ENCODE measurements at places on chromosomes 11 and 22. TPM values are rescaled to one million over a fixed set of nuclear protein-coding genes. Genes with fewer than 3 reads are reported as not detected.

DNA sequence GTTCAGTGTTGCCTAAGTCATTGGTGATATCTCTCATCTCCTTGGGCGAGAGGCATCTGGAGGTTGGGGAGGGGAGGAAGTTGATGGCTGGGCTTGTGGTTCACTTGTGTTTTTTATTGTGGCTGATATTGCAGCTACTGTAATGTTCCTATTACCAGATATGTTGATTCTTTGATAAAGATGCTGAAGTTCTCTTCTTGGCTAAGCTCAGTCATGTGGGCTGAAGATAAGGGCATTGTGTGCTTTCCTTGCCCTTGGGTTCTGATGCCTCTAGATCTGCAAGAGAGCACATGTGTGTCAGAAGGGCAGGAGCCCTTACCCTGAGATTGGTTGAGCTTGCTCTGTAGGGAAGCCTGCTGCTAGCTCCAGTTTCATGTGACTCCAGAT is 12.0 kb downstream of the STX3 start:
- no peak for DNase-seq

- DNase-seq, result no peak
Observed at GRCh38 chr11:3669128-3669527, 2.1 kb downstream of the CHRNA10 start.

DNA sequence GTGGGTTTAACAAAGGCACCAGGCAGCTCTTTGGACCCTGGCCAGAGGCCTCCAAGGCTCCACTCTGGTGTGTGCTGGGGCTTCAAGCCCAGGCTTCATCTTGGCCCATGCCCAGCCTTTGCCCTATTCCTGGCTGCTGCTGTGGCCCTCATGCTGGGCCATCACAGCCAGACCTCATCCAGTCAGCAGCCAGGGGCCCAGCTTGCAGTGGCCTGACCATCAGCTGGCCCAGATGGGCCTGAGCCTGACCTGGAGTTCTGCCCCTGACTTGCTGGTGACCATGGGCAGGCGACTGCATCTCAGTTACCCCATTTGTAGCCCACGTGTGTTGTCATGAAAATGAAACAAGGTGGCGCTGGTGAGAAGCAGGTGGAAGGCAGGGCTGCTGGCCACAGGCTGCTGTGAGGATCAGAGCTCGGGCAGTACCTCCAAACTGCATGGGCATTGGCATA is 76.1 kb downstream of the MED15 start:
- no peak for DNase-seq

GRCh38 chr11:117475716-117476530 is 148.3 kb downstream of the CEP164 start:
- no peak for DNase-seq

GRCh38 chr22:17201285-17201945 is 17.8 kb downstream of the ADA2 start:
- DNase-seq, result no peak

DNA sequence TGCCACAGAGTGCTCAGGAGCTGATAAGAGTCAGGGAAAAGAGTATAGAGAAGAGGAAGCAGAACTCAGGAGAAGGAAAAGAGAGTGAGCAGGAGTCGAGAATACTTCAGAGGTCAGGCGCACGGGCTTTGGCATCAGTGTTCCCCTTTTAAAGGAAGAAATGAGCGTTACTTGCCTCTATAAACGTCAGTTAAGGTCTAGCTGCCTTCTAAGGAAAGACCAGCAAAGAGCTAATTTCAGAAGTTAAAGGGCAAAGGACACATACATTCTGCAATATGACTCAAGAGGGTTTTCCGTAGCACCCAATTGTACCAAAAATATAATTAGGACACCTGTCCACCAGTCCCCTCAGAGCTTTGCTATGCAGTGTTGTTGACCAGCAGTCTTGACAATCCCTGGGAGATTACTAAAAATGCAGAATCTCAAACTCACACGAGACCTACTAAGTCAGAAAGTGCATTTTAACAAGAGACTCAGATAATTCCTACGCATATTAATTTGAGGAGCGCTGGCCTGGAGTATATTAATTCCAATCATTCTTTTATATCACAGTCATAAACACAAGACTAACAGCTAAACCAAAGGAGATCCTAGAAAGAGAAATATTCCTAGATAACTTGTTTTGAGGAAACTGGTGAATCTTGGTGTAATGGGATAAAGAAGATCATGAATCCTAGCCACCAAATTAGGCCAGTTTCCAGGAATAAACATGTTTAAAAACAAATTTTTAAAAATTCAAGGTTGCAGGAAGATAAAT is 249.0 kb downstream of the CADM1 start:
- DNase-seq, result no peak

DNA sequence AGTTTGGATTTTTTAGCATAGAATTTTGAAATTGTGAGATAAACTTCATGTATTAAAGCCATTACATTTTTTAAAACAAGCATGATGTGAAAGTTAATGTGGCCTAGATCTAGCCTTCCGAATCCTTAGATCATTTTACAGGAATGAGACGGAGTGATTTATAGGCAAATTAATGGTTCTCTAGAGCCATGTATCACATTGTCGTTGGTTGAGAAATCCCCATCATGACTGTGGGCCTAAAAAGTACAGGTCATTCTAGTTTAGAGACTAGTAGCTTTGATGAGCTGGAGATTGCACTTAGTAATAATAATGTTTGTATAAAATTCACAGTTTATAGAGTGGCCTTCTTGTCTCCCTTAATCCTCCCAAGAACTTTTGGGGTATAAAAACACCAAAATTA is 7.1 kb downstream of the EWSR1 start:
- peak; percentile 56 for DNase-seq

- no peak for DNase-seq
Observed at GRCh38 chr11:10588904-10589303, 20.4 kb upstream of the LYVE1 start.

GRCh38 chr11:75233754-75234172 is 6.8 kb upstream of the TPBGL start:
- peak; percentile 55 for DNase-seq

DNA sequence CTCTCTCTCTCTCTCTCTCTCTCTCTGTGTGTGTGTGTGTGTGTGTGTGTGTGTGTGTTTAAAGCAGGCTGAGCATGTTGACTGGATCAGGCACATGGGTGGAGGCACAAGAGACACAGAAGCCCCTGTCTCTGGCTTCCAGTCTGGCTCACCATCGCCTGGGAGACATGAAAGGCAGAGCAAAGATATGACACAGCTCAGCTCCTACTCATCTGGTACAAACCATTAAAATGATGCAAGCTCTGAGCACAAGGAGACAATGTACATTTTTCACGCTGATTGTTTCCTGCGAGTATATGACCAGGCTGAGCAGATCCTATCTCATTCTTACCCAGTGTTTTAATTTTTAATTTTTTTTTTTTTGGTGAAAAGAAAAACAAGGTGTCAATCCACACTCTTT is 9.5 kb downstream of the SLC6A5 start:
- no peak for DNase-seq

GRCh38 chr11:11973361-11973800 is 35.0 kb downstream of the DKK3 start:
- no peak for DNase-seq

DNA sequence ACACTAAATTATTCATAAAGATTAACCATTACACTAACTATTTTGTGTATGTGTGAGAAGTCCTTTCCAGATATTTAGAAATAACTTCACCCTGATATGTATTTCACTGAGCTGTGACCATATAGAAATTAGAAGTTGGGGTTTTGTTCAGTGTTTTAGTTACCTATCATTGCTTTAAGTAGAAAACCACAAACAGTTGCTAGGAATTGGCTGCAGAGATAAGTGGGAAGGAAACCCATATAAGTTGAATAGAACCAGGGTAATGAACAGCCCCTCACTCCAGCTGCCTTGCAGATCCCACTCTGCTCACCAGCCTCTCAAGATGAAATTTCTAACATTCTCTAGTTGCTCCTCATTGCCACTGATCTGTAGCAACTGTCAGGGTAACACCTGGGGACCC is 10.3 kb downstream of the SRSF8 start:
- DNase-seq, result no peak

- DNase-seq, result no peak
Observed at GRCh38 chr11:46202696-46203391, 74.6 kb upstream of the CREB3L1 start.

DNA sequence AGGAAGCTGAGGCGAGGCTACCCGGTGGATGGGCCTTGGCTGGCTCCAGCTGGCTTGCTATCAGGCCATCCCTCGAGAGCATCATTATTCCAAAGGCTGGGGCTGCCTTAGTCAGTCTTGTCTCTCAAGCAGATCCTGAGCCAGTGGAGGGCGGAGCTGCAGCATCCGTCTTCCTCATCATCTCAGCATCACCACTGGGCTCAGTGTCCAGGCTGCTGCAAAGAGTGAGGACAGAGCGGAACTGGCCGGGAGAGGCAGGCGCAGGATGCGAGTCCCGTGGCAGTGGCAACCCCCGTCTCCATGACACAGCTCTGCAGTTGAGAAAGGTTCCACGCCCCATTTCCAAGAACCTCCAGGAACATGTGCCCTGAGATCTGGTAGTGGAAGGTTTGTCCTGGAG is 4.4 kb downstream of the TP53I11 start:
- no peak for DNase-seq

- no peak for DNase-seq
Observed at GRCh38 chr11:65596520-65596919, 920 bp upstream of the KCNK7 start.

GRCh38 chr11:95675585-95675984 is 114.0 kb downstream of the FAM76B start:
- no peak for DNase-seq

DNA sequence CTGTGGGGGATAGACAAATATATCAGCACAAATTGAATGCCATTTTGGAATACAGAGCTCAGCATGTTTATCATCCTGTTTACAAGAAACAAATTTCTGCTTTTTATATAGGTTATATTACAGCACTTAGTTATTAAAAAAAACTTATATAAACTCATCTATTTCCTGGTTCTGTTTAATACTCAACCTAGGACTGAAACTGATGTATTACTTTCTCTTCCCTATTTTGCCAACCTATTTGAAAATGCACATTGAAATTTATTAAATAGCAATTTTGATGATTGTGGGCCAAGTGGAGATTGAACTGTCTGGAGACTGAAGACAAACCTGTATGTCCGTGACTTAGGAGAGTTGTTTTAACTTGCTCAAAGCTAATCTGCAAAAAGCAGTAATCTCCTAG is 288.3 kb upstream of the ANO3 start:
- DNase-seq, result no peak

- no peak for DNase-seq
Observed at GRCh38 chr22:17106785-17107546, 14.2 kb downstream of the TMEM121B start.

GRCh38 chr22:44586351-44586990 is 88.4 kb upstream of the RTL6 start:
- DNase-seq, result no peak

DNA sequence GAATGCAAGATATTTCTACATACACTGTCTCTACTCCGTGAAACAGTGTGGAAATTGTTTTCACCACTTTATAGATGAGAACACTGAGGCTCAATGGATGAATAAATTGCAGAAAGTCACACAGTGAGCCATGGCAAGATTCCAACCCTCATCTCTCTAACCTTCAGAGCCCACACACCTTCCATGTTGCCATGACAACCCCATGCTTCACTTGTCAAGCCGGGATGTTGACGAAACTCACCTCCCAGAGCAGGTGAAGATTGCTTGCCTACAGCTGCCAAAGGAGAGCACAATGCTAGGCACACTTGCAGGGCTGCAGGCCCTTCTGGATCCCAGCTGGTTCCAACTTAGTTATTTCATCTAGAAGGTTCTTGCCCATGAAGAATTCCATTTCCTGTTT is 71.4 kb upstream of the SEZ6L start:
- no peak for DNase-seq

DNA sequence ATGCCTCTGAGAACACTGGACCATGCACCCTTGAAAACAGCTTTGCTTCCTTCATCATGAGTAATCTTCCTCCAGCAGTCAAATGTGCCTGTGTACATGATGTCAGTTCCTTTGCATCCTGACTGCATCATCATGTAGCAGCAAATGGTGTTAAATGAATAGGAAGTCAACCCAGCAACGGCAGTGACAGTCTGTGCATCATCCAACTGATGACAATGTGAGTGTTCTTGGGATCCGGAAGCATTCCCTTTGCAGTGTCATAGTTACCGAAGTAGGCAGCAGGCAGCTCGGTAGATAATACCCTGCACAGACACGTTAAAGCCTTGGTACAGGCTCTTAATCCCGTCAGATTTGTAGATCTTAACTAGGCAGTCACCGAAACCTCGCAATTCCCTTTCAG is 2.5 kb downstream of the WBP2NL start:
- DNase-seq, result no peak

DNA sequence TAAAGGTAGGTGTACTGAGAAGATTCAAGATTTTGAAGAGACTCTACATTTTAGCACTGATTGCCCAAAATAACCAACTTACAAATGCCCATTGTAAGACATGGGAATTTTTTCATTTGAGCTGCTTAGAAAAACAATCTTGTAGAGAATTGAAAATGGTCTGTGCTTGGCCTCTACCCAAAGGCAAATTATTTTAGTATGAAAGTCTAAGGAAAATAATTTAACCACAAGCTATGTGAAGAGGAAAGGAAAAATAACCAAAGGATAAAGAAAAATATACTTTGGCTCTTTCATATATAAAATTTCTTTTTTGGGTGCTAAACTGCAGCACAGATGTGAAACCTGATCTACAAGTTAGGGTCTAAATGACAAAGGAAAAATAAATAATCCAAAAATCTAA is 54.9 kb downstream of the ME3 start:
- no peak for DNase-seq

GRCh38 chr11:8387141-8387540 is 123.5 kb upstream of the LMO1 start:
- no peak for DNase-seq

- no peak for DNase-seq
Observed at GRCh38 chr11:117818041-117818873, 6.3 kb downstream of the FXYD2 start.

DNA sequence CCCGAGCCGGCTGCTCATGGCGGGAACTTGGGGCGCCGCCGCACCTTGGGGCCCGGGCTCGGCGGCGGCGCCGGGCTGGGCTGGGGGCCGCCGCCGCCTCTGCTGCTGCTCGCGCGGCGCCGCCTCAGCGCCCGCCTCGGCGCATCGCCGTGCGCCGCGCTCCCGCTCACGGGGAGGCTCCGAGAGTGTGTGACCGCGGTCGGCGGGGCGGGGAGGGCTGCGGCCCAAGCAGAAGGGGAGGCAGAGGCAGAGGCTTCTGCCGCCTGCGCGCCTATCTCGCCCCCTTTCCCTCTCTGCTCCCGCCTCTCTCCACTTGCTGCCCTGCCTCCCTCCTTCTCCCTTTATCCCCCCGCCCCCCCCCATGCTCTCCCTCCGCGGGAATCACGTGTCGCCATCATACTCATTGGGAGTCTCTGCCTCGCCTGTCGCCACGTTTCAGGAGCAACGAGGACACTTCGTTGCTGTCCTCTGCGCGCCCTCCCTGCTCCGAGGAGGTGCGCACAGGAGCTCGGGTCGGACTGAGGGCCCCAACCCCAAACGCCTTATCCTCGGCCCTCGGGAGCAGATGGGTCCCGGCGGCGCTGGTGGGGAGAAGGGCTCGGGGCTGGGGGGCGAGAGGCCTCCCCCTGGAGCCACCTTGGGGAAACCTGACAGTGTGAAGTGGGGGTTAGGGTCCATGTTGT is at the start of gene GUCY1A2:
TSS of gene GUCY1A2 (minus strand) at position 258 of the 683 bp plus-strand sequence. CDS start 421 bp downstream, outside the sequence.
- no peak for DNase-seq

Gene RAB6A
- 88.0 TPM for total RNA-seq

Gene VPREB1
- total RNA-seq, result not detected

Gene FAM180B
- total RNA-seq, result not detected

Gene EIF3L
- 475 TPM for total RNA-seq

Gene CSKMT
- 0.09 TPM for total RNA-seq

Gene YAP1
- total RNA-seq, result 16.8 TPM

Gene MEI1
- 2.6 TPM for total RNA-seq

Gene FJX1
- 36.8 TPM for total RNA-seq

Gene CD248
- total RNA-seq, result not detected

Gene SEPTIN5
- total RNA-seq, result 37.8 TPM

Gene HMOX1
- 167 TPM for total RNA-seq

Gene TIMM10B
- total RNA-seq, result 20.3 TPM

Gene XRCC6
- total RNA-seq, result 681 TPM
